ENCODE measurements at places on chromosomes 4 and X.

DNA sequence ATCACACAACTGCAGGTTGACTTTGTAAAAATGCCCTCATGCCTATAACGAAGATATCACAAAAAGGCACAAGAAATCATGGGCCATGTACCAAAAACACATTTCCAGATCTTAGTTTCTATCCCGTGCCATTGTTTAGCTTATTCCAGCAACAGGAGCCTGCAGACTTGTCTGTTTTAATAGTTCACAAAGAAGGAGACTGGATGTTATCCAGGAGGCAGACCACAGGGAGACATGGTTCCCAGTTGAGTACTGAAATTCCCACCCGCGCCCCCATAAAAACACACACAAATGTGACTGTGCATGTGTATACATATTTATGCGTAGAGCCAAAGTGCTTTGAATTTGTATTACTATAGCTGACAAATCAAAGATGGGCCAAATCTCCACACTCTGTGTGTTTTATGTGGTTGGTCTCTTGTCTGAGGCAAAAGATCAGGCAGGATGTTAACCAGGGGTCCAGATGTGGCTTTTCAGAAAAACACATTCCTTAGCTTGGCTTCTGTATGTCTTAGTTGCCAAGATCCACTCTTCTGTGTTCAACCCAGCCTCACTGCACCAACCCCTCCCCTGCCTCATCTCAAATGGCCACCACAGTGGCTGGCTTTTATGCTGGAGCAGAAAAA, 469.2 kb upstream of the DIPK2B start:
- no peak for DNase-seq

GRCh38 chrX:150063674-150064073, 125.4 kb upstream of the EOLA2 start:
- DNase-seq = no peak

DNA sequence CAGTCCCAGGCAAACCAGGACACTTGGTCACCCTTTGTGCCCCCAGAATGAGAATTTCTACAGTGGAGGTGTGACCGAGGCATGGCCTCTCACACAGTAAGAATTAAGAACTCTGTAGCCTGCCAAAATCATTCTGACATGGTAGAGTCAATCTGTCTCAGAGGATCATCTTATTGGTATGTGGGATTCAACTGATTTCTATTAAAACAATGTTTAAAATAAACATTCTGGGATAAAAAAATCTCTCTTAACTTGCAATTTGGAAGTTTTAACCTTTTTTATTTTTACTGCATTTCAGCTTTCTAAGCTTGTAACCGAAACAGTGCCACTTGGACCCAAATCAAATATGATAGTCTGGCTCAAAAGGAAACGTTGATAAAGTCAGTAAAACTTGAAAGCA, 165.4 kb upstream of the LDB2 start:
- DNase-seq = no peak

GRCh38 chr4:71206763-71207162, 132.1 kb upstream of the SLC4A4 start:
- DNase-seq = no peak

- no peak for DNase-seq
These were observed 35.3 kb downstream of the ATXN3L start for GRCh38 chrX:13284570-13284969.

- no peak for DNase-seq
These were observed 3.9 kb downstream of the KLHL8 start for GRCh38 chr4:87216469-87216868.

DNA sequence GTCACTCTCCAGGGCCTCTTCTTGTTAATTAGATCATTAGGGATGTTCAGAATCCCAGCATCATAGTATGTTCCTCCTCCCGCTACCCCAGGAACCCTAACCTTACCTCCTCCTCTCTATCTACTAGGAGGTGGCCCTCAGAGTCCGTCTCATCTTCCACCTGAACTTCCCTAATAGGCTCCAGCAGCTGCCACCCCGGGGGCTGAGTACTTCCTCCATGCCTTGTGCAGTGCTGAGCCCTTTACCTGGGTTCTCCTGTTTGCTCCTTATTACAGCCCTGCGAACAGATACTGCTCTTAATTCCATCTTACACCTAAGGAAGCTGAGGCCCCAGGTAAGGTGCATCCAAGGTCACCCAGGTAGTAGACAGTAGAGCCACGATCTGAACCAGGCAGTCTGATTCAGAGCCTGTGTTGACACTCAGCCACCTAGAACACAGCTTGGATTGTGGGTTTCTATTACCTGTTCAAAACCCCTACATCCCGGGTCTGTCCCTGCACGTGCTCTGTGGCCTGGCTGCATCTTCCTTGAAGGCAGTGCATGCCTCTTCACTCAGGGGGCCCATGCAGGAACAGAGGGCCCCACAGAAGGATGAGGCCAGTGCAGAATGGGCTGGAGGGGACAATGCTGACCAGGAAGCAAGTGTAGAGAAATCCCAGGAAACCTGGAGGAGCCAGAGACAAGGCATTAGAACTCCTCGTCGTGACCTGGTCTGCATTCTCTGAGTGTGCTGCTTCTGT, 51.4 kb upstream of the MSANTD1 start:
- no peak for DNase-seq

DNA sequence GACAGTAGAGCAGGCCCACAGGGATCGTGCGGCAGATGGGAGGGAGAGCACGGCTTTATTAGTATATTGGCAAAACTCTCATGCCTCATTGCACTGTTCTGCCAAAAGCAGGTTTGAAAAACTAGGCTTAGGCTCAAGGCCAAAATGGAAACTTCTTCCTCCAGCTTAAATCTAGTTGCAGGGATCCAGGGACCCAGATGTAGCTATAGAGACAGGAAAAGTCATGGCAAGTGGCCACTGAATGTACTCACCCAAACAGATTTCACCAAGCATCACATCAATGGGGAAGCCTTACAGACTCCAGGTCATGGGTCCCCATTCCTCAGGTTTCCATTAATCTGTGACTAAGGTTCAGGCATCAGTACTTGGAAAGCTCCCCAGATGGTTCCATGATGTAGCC, 149.2 kb downstream of the STK32B start:
- no peak for DNase-seq

GRCh38 chrX:101419489-101419888, 11.5 kb downstream of the HNRNPH2 start:
- peak; percentile 53 for DNase-seq

- no peak for DNase-seq
These were observed 232.9 kb downstream of the ARAP2 start for GRCh38 chr4:36011381-36011780.

DNA sequence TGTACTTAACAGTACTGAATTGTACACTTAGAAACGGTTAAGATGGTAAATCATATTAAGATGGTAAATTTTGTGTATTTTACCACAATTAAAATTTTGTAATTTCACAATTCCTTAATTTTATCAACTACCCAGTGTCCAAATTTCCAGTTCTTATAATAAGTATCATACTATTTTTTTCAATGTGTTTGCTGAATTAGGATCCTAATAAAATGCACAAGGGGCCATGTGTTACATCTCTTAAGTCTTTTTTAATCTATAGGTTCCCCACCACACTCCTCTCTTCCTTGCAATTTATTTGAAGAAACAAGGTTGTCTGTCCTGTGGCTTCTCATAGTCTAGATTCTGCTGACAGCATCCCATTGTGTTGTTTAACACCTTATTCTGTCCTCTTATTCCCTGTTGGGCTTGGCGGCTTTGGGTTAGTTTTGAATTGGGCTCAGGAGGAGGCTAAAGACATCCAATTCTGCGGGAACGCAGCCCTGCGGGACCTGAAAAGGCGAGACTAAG, 533 bp upstream of the SYAP1 start:
- DNase-seq = no peak

DNA sequence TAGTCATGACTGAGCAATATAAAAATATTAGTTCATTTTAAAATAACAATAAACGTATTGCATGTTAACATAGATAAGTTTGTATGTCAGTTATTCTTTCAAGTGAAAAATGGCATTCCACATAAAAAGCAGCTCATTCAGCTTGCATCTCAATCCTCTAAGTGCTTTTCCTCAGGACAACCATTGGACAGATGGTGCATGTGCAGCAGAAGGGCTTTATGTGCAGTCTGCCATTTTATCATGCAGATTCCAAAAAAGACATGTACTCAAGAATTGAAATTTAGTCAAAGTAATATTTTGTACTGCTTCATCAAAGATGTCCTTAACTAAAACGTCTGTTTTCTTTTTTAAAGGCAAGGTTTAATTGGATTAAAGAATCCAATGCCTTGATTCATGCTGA, 93.4 kb downstream of the RS1 start:
- DNase-seq = no peak

DNA sequence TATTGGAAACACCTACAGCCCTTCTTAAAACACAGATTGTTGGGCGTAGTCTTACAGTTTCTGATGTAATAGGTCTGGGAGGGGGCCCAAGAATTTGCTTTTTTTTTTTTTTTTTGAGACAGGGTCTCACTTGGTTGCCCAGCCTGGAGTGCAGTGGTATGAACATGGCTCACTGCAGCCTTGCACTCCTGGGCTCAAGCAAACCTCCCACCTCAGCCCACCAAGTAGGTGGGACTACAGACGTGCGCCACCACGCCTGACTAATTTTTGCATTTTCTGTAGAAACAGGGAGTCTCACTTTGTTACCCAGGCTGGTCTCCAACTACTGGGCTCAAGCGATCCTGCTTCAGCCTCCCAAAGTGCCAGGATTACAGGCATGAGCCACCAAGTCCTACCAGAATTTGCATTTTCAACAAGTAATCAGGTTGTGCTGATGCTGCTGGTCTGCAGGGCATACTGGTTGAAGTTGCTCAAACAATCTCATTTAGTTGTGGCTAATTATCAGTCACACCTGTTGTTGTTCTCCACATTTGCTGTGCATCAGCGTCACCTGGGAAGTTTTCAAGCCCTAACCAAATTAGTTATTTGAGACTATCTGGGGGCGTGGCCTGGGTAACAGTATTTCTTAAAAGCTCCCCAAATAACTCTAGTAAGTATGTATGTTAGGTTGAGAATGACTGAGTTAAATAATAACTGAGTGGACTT, 14.0 kb downstream of the TMEM154 start:
- DNase-seq = no peak

DNA sequence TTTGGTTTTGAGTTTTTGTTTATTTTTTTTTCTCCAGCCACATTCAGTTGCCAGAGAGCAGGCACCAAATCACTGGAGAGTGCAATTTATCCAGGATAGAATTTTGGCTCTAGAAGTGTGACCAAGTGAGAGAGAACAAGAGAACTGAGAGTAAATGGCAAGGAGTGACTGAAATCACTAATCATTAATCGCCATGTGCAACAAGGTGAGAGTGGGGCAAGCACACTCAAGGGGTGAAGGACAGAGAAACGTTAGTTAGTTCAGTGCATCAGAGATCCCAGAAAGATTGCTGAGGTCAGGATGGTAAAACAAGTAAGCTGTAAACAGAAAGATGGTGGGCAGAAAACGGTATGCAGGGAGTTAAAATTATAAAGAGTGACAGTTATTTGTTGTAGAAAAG, 17.8 kb upstream of the ASIC5 start:
- DNase-seq = no peak

DNA sequence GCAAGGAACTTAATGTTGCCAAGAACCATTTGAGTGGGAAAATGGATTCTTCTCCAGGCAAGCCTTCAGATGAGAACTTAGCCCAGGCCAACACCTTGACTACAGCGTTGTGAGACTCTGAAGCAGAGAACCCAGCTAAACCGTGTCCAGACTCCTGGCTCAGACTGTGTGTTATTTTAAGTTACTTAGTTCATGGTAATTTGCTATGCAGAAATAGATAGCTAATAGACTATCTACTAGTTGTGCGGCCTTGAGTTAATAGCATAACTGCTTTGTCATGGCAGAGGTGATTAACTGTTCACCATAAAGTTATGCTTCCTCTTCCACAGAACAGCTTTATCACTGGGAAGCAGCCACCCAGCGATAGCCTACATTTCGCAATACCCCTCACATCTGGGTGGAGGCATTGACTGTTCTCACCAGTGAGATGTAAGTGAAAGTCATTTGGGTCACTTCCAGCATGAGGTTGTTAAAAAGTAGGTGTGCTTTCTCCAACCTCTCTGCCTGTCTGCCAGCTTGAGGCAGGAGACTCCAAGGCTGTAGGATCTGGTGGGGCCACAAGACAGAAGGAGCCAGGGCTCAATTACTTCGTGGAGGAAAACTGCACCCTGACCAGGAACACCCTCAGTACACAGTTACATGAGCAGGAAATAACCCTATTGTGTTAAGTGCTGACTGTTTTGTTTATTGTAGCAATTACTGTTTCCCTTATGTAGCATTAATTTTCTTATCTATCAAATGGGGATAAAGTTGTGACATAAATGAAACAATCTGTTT, 94.2 kb downstream of the GPAT3 start:
- DNase-seq = no peak

DNA sequence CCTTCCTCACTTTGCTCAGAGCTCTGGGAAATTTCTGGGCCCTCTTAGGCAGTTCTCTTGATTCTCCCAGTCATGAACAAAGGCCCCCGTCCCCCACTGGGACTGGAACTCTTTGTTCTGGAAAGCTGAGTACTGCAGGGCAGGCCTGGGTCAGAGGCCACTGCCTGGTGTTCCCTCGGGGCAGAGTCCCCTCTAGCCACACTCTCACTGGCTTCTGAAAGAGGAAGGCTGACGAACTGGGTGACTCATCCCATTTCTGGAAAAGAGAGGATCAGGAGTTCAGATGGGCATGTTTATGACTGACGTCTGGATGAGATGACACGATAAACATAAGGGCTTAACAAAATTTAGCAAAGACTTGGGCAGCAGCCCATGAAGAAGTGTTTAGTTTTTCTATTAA, 47.7 kb downstream of the DDX3X start:
- peak; percentile 98 for DNase-seq

- DNase-seq = no peak
These were observed 271.2 kb upstream of the TENM3 start for GRCh38 chr4:181971973-181972372.

GRCh38 chr4:65482410-65482809, 187.9 kb downstream of the EPHA5 start:
- no peak for DNase-seq

GRCh38 chr4:158159054-158159717, 13.6 kb downstream of the GASK1B start:
- no peak for DNase-seq

DNA sequence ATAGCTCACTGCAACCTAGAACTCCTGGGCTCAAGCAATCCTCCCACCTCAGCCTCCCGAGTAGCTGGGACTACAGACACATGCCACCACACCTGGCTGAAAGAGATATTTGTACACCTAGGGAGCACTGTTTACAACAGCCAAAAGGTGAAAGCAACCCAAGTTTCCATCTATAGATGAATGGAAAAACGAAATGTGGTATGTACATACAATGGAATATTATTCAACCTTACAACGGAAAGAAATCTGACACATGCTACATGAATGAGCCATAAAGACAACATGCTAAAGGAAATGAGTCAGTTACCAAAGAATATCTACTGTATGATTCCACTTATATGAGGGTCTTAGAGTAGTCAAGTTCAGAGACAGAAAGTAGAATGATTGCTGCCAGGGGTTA, 52.2 kb downstream of the ABCG2 start:
- DNase-seq = no peak

GRCh38 chr4:186326391-186326790, 60.4 kb downstream of the F11 start:
- DNase-seq = no peak
